ENCODE measurements at places on chromosomes 5 and 9.

- no peak for DNase-seq
Observed at GRCh38 chr5:5826911-5827310, 404.4 kb downstream of the ICE1 start.

DNA sequence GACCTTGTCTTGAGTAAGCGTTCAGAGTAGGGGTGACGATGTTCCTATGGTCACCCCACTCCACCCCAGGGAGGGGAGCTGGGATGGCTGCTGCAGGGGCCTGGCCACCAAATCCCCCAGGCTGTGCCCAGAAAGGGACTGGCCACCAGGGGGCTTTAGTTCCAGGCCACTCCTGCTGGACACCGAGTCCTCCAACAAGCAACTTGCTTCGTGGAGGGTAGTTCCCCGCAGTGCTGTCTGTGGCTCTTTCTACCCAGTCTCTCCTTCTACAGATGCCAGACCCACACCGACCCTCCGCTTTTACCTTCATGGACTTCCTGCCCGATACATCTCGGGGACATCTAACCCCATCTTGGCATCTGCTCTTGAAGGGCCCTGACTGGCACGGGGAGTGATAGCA, 35.7 kb upstream of the GABRP start:
- peak; percentile 18 for DNase-seq

GRCh38 chr5:119346394-119346793, 9.4 kb upstream of the TNFAIP8 start:
- DNase-seq, result no peak

GRCh38 chr9:133824106-133824801, 86.1 kb upstream of the SARDH start:
- DNase-seq, result no peak

DNA sequence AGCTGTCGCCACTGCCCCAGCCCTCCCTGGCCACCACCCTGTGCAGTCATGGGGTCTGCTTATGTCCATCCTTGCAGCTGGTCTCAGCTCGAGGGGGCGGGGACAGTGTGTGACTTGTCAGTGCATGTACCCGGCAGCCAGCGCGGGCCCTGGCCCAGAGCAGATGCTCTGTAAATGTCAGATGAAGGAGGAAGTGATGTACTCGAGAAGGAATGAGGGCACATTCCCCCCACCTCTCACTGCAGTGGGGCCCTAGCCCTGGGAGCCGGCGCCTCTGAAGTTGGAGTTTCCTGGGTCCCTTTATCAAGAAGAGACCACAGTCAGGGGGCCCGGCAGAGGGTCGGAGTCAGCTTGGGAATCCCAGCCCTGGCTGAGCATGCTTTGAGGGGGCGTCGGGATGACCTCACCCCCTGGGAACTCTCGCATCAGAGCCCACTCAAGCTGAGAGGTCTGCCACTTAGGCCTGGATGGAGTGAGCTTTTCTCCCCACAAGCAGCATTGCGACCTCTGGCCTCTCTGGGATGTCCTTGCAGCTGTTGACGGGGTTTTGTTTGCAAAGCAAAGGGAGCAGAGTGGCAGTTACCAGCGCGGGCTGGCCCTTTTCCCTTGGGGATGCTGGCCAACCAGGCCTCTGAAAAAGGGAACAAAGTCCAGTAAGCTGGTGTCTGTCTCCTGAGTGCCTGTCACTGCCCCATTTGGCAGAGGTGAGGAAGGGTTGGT, 19.0 kb downstream of the NEURL1B start:
- DNase-seq, result peak; percentile 96

DNA sequence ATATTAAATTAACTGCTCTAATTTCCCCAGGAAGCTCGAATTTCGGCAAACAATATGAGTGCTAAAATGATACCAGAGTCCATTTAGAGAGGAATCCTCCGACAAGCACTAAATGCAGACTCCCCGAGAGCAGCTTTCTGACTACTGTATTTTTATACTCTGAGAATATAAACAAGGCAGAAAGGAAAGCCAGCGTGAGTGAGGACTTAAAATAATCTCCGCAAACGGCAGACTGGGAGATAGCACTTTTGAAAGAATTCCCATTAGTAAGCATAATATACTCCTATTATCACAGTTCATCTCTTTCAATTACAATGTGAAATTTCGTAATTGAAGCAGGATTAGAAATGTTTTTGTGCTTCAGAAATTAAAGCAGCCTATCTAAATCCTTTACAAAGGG, 269.4 kb upstream of the PANK3 start:
- no peak for DNase-seq

DNA sequence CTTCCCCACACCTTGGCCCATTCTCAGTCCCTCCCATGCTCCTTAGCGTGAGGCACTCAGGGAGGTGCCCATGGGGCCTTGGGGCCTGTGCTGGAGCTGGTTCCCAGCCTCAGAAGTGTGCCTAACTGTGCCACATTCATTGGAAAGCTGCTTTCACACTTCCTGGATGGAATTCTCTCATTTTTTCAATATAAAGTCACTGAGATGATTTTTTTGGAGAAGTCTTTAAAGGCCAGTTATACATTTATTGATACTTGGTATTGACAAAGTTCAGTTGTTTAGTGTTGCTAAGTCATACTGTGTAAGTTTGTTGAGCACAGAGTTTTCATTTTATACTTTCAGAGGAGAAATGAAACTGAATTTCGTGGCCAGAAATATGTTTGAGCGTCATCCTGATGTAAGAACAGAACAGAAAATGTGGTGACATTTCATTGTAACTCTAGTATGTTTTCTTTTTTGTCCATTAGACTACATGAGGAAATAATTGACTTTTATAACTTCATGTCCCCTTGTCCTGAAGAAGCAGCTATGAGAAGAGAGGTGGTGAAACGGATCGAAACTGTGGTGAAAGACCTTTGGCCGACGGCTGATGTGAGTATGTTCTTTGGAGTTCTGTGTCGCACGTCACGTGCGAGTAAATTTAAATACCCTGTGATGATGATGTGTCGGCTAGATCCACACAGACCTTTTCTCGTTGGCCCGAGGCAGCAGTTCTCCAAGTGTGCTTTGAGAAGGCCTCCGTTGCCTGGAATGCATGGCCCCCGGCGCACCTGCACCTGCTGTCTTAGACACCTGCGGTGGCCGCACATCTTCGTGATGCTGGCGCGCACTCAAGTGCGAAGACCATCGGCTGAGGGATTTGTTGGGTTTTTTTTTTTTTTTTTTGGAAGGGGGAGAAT, 24.1 kb downstream of the TENT4A start:
- DNase-seq, result no peak

DNA sequence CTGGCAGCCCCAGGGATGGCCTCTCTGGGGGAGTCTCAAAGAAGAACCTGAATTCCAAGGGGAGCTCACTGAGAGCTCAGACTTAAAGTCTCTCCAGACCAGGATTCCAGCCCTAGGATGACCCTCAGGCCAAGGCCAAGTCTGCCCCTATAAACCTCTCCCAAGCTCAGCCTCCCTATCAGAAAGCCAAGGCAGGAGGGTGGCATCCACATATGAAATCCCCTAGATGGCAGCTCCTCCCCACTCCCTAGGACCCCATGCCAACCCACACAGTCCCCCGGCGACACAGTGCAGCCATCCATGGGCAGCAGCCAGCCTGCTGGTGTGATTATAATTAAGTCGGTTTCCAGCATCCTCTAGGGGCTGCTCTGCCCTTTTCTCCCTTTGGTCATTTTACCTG, 269.9 kb downstream of the CDK5RAP2 start:
- DNase-seq, result no peak

DNA sequence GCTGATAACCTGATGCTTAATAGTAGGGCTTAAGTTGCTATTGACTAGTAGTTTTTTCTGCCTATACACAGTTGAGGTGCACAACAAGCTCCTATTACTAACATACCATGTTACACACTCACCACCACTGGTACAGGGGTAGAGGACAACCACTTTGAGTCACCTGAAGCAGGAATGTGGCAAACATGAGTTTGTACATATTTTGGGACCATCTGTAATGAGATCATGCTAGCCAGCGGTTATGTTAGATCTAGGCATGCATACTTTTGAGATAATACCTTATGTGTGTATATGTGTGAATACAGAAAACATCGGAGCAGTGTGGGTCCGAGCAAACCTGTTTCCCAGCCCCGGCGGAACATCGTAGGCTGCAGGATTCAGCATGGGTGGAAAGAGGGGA, 72.8 kb upstream of the NXNL2 start:
- peak; percentile 73 for DNase-seq

DNA sequence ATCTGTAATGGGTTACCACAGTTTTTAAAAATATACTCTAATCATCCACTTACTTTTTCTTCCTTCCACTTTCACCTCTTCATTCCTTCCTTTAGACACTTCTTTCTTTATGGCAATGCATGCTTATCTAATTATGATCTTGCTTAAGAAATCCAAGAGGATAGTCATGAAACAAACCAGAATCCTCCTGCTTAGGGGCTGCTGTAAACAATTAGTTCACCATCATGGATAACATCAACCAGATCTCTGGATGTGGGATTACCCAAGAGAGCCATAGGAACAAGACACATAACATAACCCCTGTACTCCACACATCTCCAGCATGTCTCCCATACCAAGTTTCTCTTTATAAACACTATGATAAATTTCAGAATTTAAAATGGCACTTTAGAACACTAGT, 713.4 kb upstream of the PTPRD start:
- no peak for DNase-seq

- DNase-seq, result no peak
Observed at GRCh38 chr9:135858491-135859185, 48.7 kb downstream of the CAMSAP1 start.

GRCh38 chr9:6925836-6926235, 168.1 kb downstream of the KDM4C start:
- DNase-seq, result no peak

GRCh38 chr5:82295144-82295543, 17.0 kb upstream of the RPS23 start:
- no peak for DNase-seq

GRCh38 chr5:32504989-32505596, 60.6 kb upstream of the ZFR start:
- DNase-seq, result peak; percentile 87

DNA sequence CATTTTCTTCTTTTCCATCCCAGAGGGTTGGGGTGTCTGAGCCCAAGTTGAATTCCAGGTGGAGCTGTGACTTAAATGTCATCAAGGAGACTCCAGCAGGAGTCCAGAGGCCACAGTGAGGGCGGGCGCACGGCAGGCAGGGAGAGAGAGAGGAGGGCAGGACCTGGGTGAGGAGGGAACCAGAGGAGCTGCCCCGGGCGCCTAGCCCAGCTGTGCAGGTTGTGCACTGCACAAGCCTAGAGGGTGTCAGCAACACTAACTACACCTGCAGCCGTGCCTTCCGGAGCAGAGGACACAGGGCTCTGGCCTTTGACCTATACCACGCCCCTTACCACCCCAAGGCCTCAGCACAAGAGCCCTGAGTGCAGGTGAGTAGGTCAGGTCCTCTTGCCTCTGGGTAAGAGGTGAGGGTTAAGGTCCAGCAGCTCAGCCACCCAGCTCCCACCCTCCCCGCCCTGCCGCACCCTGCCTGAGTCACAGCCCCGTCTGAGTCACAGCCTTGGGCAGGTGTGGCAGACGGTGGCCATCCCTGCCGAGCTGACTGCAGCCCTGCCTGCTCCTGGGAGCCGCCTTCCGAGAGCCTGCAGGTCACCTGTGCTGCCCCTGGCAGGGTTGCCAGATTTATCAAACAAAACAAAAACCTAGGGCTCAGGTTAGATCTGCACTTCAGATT, 6.4 kb upstream of the AGPAT2 start:
- DNase-seq, result peak; percentile 51

DNA sequence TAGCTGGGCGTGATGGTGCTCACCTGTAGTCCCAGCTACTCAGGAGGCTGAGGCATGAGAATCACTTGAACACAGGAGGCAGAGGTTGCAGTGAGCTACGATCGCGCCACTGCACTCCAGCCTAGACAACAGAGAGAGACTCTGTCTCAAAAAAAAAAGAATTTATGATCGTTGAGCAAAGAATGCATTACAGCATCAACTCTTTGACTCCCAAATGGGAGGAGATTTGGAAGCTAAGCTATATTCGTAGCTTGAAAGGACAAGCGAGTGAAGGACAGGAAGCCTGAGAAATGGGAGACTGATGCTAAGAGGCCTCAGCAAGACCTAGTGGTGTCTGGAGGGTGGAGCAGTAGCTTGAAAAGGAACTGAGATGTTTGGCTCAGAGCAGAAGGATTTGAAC, 10.3 kb upstream of the CCIN start:
- no peak for DNase-seq

- DNase-seq, result no peak
Observed at GRCh38 chr9:29211003-29211579, 1637.8 kb upstream of the C9orf72 start.

DNA sequence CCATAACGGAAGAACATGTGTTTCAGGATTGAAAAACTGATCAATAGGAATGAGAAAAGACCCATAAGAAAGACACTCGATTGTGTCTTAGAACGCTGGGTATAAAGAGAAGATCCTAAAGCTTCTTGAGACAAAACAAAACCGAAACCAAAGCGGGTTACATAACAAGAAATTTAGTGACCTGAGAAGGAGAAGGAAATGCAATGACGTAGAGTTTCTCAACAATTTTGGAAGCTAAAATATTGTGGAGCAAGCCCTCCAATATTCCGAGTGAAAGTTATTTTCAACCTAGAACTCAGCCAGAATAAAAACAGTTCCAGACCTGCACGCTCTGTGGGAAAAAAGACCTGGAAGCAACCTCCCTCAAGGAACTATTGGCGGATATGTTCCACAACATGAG, 81.9 kb upstream of the FREM1 start:
- DNase-seq, result no peak

GRCh38 chr5:17154211-17154996, 63.0 kb upstream of the BASP1 start:
- DNase-seq, result peak; percentile 79

DNA sequence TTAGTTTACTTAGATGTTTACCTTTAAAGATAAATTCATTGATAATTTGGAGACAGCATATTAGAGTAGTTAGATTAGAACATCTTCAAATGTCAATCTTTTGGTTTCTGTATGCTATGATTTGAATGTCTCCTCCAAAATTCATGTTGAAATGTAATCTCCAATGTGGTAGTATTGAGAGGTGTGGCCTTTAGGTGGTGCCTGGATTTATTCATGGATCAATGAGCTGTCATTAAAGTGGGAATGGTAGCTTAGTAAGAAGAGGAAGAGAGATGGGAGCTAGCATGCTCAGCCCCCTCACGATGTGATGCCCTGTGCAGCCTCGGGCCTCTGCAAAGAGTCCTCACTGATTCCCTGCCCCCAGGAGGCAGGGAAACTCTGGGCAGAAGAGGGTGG, 133.6 kb upstream of the TUT7 start:
- DNase-seq, result no peak

GRCh38 chr5:143583409-143583808, 179.9 kb upstream of the NR3C1 start:
- no peak for DNase-seq
